COLO829 (cell line): ENCODE measurements at places on chromosomes 6 and 20.

GRCh38 chr20:32281711-32282110 lies 4.3 kb downstream of the KIF3B start:
- DNase-seq, result no peak

DNA sequence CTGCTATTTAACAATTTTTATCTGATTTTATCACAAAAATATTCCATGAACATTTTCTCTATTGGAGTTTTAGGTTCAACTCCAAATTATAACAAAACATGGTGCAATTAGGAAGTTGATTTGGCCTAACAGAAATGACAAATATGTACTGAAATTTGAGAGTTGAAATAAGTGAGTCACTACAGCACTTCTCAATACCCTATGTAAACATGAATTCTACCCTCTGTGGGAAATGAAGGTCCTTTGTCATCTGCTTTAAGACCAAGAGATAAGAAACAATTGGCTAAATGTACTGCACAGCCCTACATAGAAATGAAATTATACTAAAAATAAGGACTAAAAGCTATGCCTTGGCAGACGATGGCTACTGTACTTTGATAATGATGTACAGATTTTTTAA lies 86.2 kb upstream of the BEND6 start:
- peak; percentile 62 for DNase-seq

GRCh38 chr6:41700463-41701347 lies 34.7 kb downstream of the TFEB start:
- no peak for DNase-seq

- DNase-seq, result peak; percentile 98
Observed at GRCh38 chr6:33204415-33205190, at the start of gene HSD17B8. Gene HSD17B8 (plus strand): TSS chr6:33204655. CDS start chr6:33204669, 14 bp downstream.

GRCh38 chr6:90803956-90804355 lies 217.1 kb upstream of the MAP3K7 start:
- no peak for DNase-seq

- DNase-seq, result no peak
Observed at GRCh38 chr20:8213831-8214587, 81.9 kb downstream of the PLCB1 start.

GRCh38 chr6:18400831-18401446 lies 13.8 kb downstream of the RNF144B start:
- no peak for DNase-seq

DNA sequence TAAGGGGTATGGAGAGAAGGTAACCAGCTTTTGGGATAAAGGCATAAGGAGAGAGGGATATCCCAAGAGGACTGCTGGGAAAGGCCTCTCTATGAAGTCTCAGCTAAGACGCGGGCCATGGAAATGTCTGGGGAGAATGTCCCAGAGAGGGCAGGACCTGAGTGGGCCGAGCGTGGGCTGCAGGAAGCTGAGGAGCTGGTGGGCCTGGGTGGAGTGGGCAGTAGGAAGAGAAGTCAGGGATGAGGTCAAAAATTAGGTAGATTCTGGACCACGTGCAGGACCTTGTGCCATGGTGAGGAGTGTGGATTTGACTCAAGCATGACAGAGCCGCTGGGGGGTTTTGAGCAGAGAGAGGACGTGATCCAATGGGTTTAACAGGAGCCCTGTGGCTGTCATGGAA lies 66.5 kb upstream of the SULF2 start:
- DNase-seq, result no peak

DNA sequence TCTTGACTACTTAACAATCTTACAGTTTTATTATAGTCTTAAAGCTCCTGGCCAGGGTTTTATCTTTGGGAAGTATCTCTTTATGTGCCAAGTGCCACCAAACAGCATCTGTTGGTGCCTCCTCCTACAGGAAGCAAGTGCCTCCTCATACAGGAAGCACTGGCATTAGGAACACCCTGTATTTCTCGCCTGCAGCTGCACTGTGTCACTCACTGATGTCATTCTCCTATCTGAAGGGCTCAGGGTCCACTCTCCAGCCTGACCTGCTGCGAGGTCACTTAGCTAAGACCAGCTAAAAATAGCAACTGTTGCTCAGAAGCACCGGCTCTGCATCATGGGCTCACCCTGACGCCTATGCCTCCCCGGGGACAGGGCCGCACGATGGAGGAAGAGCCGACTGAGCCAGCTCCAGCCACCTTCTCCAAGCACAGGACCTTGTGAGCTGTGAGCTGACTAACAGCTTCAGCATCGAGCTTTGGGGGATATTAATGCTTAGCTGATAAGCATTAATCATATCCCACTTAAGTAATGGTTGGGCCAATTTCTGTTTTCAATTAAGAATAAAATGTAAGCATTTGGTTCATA lies 66.3 kb upstream of the CD93 start:
- no peak for DNase-seq

DNA sequence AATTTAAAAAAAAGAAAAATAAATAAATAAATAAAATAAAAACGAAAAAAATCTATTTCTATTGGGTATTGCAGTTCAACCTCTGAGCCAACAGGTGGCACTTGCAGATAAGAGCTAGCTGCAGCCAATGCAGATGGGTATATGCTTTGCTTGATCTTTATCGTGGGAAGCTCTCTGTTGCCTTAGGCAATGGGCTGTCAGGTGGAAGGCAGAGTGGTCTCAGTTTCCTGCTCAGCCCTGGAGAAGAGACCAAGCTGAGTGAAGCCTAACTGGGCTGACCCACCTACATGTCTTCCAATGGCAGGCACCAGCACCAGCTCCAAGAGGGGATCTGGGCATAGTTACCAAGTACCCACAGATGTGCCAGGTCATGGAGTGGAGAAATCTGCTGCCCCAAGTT lies 95.0 kb downstream of the AK9 start:
- DNase-seq, result peak; percentile 31

GRCh38 chr20:32036716-32037485 lies 15.1 kb upstream of the HCK start:
- DNase-seq, result no peak

- DNase-seq, result no peak
Observed at GRCh38 chr20:25216199-25216945, 20.9 kb downstream of the ENTPD6 start.
